ENCODE measurements at places on chromosomes 7 and 10. TPM values are rescaled to one million over a fixed set of nuclear protein-coding genes. Genes with fewer than 3 reads are reported as not detected.
A peak's percentile ranks its signal among the peaks of the same experiment; 100 is the strongest.

Gene ENO4
- total RNA-seq: 2.6 TPM

- no peak for DNase-seq
Measured at GRCh38 chr10:117318909-117319308, 56.3 kb downstream of the PDZD8 start.

- peak; percentile 21 for DNase-seq
Measured at GRCh38 chr10:12279281-12279680, 70.1 kb upstream of the CAMK1D start.

Gene IGFBP3
- 202 TPM for total RNA-seq

GRCh38 chr7:110877016-110877415 lies 213.9 kb upstream of the LRRN3 start:
- no peak for DNase-seq

- DNase-seq: no peak
Measured at GRCh38 chr10:637771-638195, 51.7 kb downstream of the DIP2C start.

DNA sequence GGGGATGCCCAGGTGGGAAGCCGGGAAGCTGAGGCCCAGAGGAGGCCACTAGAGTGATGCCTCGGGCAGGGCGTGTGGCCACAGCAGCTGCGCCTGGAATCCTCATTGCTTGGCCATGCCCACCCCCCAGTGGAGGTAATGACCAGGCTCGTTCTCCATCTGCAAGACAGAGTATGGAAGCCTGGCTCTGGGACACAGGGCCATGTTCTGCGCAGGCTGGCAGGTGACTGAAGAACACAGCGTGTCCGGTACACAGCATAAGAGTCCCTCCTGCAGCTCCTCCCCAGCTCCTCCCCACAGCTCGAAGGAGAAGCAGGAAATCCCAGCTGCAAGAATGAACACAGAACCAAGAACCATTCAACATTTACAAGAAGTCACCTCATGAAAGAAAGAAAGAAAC lies 64.8 kb downstream of the SMURF1 start:
- DNase-seq: no peak

DNA sequence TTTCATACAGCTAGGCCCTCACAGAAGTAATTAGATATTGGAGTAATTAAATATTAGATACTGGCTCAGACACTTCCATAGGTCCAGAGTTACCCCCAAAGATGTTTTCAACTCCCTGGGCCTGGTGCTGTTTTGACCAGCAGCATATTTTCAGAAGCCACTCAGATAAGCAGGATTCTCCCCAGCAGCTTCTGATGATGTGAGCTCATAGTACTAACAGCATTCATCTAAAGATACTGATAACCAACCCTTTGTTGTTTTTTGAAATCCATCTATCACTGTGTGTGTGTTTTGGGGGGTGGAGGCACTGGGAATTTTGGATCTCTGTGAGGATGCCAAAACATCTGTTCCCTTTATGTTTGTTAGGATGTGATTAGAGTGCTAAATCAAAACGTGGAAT lies 52.7 kb downstream of the VPS50 start:
- DNase-seq: no peak

DNA sequence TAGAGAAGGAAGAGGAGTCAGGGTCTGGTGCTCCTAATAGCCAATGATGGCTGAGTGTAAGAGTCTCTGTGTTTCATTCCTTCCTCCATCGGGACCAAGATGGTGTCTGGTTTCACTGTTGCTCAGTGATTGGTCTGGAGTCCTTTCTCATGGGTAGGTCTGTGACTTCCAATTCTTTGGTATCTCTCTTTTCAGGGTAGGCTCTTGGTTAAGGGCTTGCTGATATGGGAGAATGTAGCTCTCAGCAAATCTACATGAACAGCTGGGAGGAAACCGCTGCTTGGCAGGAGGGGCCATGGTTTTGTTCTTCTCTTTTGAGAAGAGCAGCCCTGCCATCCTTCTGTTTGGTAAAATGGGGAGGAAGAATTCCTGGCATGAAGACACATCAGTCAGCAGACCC lies 209.1 kb upstream of the PODXL start:
- DNase-seq: no peak

Gene SPOCK2
- 7.2 TPM for total RNA-seq

Gene TAC1
- not detected for total RNA-seq

GRCh38 chr10:120966657-120967045 lies 115.5 kb downstream of the WDR11 start:
- DNase-seq: no peak

DNA sequence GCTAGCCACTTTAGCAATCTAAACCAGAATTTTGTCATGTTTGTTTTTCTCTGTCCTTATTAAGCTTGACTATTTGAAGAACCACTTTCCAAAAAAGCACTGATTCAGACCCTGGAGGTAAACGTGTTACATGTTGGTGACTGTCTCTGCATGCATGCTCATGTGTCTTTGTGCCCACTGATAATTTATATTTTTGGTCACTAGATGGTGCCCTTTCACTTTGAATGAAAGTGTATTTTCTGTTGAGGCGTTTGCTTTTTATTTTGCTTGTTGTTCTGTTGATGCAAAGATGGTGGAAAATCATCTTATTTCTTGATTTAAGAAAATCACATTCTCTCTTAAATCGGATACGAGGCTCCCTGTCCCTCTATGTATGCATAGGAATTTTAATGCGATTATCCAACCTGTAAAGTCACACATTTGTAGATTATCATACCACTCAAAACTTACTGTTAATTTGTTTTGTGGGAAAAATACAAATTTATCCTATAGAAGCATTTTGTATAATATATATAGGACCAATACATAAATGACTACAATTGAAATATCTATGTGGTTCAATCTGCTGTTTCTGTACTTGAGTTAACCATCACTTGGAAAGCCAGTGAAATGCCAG lies 269.3 kb downstream of the BICC1 start:
- DNase-seq: no peak

Gene MRLN
- total RNA-seq: 0.35 TPM

- DNase-seq: no peak
Measured at GRCh38 chr10:91023700-91024398, 103.0 kb upstream of the ANKRD1 start.

DNA sequence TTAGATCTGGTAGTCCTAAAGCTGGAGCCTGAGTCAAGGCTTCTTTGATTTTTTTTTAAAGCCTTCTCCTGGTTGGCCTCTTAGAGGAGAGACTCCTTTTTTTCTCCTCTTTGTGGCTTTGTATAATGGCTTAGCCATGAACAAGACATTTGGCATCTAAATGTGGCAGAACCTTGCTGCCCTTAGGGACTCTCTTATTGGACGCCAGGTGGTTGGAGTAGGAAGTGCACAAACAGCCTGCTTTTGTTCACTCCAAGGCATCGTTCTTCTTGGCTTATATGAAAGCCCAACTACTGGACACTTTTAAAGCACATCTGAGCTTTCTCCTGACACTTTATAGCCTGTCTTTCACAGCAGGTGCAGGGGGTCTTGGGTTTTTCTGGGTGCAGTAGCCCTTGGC lies 25.0 kb downstream of the ZPBP start:
- no peak for DNase-seq

Gene PNLIPRP3
- not detected for total RNA-seq

GRCh38 chr10:103553743-103554487 lies 60.4 kb downstream of the NEURL1 start:
- DNase-seq: no peak

DNA sequence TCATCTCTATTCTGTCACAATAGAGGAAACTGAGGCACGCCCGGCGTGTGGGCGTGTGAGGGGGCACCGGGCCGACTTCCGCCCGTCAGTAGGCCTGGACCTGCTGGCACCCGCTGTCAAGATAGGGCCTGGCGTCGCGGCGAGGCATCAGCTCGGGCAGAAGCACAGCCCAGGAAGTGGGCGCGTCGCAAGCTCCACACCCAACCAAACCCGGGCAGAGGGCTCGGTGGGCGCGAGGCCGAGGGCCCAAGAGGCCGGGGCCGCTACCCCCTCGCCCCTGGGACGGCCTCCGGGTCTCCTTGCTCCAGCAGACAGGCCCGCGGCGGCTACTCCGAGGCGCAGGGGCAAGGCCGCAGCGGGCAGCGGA lies 91.2 kb downstream of the SPAG6 start:
- DNase-seq: peak; percentile 33
